ENCODE measurements at places on chromosomes 6 and 20. TPM values are rescaled to one million over a fixed set of nuclear protein-coding genes. Genes with fewer than 3 reads are reported as not detected.
A peak's percentile ranks its signal among the peaks of the same experiment; 100 is the strongest.

- DNase-seq = no peak
Observed at GRCh38 chr6:169983651-169984050, 232.2 kb downstream of the ERMARD start.

DNA sequence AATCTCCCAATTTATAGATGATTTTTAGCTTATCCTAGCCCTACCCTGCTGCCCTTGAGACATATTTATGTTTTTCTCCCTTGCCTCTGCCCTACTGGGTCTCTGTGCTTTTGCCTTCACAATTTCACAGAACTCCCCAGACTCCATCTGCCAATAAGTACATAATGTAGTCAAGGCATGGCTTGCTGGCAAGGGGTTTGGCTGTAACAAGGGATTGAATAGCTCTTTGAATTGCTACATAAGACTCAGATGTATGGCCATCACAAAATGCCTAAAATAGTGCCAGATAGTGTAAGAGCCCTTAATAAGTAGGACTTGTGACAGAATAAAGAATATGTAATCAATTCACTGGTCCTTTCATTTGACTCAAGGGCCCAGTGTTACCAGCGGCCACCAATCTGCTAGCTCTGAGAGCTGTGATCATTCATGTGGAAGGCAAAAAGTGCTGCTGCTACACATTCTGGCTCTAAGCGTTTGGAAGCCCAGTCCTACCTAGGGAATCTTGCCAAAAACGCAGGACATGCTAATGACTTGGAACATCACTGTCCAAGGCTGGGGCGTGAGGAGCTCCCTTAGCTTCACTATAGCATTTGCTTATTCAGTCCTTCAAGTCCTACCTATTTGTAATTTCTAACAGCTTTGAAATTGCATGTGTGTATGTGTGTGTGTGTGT lies 20.5 kb downstream of the CLVS2 start:
- no peak for DNase-seq

- DNase-seq = no peak
Observed at GRCh38 chr6:11161031-11161956, 49.8 kb upstream of the ERVFRD-1 start.

DNA sequence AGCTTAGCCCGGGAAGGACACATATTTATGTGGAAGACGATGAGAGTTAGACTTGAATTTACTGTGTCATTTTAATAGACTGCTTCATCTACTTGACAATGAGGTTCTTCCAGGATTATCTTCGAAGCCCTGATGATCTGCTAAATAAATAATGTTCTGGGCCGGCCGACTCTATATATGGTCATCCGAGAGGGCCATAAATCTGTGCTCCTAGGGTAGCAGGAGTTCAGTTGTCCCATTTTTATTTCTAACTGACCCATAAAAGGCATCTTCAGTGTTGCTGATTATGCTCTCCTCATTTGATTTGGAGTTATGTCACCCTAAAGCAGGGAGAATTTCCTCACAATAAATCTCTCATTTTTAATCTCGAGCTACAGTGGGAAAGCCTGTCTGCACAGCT lies 217.1 kb downstream of the SLC24A3 start:
- no peak for DNase-seq

- no peak for DNase-seq
Observed at GRCh38 chr20:34334654-34335407, 28.2 kb upstream of the ITCH start.

GRCh38 chr6:101393251-101393828 lies at the start of gene GRIK2:
TSS of gene GRIK2 (plus strand) at chr6:101393708.
- DNase-seq = no peak

- no peak for DNase-seq
Observed at GRCh38 chr20:14406495-14406894, 69.1 kb upstream of the FLRT3 start.

GRCh38 chr6:148544421-148544820 lies 201.8 kb downstream of the SASH1 start:
- DNase-seq = no peak

GRCh38 chr6:81763051-81763450 lies 10.6 kb upstream of the TENT5A start:
- no peak for DNase-seq

DNA sequence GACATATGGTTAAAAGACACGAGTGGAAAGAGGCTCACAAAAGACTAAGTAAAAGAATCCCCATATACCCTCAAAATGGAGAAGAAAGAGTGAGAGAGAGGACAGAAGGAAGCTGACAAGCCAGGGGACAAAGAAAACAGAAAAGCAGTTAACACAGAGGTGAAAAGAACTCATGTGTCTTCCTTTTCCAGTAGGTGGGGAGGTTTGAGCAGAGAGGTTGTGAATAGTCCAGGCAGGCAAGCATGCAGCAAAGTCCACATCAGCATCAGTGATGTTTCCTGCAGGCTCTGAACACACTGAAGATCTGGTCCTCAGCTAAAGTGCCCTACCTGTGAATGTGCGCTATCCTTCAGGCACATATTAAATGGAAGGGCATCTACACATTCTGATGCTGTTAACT lies 196.5 kb upstream of the IRAK1BP1 start:
- no peak for DNase-seq

DNA sequence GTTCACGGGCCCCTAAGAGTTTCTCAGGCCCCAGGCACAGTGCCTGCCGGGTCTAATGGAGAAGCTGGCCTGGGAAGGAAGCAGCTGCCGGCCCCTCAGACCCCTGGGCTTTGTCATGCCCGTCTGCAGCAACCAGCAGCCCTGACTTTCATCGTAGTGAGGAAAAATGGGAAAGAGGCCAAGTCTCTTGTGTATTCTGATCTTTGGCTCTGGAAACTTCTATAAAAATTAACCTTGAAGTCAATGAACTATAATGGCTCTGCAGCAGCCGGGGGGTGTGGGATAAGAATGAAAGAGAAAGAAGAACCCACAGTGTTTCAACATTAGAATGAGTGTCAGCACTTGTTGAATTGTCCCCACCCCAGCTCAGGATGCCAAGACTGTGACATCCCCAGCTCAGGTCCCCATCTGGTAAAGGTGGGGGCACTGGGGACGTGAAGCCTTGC lies 12.9 kb downstream of the TGM2 start:
- no peak for DNase-seq

- DNase-seq = no peak
Observed at GRCh38 chr6:45872827-45873365, 142.8 kb downstream of the CLIC5 start.

DNA sequence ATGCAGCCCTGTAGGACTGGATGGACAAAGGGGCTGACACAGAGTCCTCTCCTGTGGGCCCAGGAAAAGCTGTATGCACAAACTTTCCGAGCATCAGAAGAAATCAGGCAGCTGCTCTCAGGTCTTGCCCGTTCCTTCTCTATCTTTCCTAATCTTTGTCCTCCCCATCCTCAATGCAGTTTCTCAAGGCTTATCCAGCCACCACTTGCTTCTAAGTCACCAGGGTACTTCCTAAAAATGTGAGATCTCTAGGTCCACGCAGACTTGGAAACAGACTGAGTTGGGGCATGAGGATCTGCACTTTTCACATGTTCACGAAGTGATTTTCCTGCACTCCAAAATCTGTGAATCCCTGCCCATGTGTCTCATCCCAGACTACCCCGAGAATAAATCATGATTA lies 394.5 kb upstream of the SLC35B3 start:
- DNase-seq = no peak

DNA sequence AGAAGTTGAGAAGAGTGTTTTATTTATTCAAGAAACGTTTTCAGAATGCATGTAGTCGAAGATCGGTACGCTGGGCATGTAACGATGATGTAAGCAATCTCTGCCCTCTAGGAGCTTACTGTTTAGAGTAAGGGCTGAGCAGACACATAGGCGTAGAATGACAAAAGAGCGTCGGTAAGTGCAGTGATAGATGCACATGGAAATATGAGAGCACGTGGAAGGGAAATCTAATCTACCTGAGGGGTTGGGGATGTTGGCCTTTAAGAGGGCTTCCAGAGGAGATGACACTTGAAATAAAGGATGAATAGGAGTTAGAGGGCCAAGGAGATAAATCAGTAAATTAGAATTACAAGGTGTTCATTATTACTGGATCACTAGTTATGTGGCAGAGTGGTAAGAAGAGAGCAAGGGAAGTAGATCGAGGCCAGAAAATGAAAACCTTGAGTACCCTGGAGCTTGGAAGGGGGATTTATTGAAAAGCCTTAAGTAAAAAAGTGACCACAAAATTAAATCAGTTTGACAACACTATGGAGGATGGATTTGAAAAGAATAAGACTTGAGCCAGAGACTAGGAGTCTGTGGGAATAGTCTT lies 782 bp downstream of the TRMT11 start:
- no peak for DNase-seq

- peak; percentile 11 for DNase-seq
Observed at GRCh38 chr6:51273228-51273961, 454.7 kb downstream of the TFAP2B start.

DNA sequence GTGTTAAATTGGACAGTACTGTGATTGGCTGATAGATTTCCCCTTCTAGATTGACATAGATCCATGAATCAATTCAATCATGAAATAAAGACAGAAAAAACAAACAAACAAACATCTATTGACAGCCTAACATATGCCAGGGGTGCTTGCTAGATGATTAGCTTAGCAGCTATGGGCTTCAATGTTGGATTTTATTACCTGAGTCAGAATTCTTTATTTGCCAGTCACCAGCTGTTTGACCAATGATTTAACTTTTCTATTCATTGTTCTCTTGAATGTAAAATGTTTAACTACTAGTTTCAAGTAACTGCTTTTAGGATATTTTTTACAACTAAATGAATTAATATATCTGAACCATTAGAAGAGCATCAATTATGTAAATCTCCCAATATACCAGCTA lies 901.3 kb upstream of the CITED2 start:
- no peak for DNase-seq

DNA sequence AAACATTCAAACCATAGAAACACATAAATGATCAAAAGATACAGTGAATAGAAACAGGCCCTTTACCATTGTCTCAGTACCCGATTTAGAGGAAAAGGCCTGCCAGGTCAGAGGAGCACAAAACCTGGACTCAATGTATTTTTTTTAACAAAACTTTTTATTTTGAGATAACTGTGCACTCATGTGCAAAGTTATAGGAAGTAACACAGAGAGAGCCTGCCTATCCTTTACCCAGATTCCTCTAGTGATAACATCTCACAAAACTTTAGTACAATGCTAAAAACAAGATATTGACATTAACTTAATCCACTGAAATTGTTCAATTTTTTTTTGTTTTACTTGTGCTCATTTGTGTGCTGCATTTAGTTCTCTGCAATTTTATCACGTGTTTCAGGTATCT lies 36.8 kb upstream of the SAMD3 start:
- no peak for DNase-seq

DNA sequence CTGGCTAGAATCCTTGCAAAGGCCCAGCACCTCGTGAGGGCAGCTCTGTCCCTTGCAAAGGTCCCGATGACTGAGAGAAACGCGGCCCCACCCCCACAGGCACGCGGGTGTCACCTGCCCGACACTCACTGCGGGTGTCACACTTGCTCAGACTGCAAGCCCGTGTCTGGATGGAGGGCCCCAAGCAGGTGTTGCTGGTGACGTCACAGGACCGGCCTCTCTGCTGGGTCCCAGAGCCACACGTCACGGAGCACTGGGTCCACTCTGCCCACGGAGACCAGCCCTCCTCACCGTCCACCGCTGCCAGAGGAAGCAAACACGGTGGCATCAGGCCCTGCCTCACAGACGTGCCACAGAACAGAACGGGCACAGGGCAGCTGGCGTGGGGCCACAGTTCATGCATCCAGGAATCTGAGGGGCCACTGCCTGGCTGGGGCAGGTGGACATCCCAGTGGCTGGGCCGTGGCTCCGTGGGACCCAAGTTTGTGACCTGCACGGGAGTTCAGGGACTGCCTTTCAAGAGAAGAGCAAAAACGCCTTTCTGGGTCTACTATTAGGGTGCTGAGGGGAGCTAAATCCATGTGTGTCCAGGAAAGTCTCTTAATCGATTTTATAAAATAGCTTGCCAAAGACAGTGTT lies 16.0 kb downstream of the THBS2 start:
- no peak for DNase-seq

- DNase-seq = no peak
Observed at GRCh38 chr6:157403686-157404051, 22.7 kb downstream of the ZDHHC14 start.

DNA sequence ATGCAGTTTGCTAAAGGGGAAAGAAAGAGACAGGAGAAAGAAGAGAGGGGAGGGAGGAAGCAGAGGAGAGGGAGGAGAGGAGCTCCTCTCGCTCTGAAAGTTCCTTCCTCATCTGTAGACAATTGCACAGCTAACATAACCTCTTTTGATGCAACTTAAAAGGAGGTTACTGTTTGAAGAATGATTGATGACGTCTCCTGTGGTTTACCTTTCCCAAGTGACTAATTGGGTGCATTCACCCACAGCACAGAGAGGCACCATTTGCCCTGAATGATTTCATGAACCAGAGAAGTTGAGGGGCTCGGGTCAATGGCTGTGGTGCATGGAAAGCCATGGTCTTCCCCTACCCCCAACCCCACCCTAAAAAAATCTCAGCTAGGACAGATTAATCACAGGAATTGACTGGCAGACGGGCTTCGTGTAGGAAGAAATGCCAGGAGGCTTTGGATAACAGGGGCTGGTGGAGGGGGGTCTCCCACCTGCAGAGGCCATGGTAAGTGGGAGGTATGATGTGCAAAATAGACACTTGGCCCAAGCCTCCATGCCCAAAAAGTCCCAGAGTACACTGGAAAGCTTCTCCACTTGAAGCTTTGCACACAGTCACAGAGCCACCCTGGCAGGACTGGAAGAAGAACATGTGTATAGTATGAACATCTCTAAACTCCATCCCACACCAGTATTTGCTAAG lies 213.7 kb downstream of the ANKRD60 start:
- no peak for DNase-seq

GRCh38 chr20:25867776-25868649 lies 171.4 kb upstream of the ZNF337 start:
- DNase-seq = no peak

DNA sequence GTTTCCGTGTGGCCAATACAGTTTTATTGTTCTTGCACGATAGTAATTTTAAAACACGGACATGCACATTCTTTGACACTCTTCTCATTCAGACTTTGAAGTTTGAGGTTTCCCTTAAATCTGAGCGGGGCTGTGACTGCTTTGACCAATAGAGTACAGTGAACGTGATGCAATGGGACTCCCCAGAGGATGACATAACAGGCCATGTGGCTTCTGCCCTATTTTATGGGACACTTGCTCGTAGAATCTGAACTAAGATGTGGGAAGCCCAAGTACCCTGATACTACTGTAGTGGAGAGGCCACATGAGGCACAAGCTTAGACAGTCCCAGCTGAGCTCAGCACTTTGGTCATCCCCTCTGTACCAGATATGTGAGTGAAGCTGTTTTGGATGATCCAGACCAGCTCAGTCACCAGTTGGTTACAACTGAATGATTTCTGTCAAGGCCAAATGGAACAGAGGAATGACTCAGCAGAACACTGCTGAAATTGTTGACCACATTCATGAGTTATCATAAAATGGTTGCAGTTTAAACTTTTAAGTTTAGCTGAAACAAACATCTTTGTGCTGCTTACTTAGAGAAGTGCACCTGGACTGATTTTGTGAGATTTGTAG lies 279.4 kb downstream of the RFPL4B start:
- DNase-seq = no peak

PPP1R16B gene
- polyA plus RNA-seq = 13.8 TPM

PI3 gene
- 567 TPM for polyA plus RNA-seq

TAAR1 gene
- polyA plus RNA-seq = not detected

ZBTB46 gene
- polyA plus RNA-seq = 3.7 TPM

KHDC1 gene
- polyA plus RNA-seq = 4.1 TPM

MEP1A gene
- polyA plus RNA-seq = 0.71 TPM

FRK gene
- 0.98 TPM for polyA plus RNA-seq
